ENCODE measurements at places on chromosomes 3 and 15. TPM values are rescaled to one million over a fixed set of nuclear protein-coding genes. Genes with fewer than 3 reads are reported as not detected.

ACAP2 gene
- total RNA-seq = 36.5 TPM

CRTC3 gene
- 9.9 TPM for total RNA-seq

ZNF501 gene
- total RNA-seq = not detected

UROC1 gene
- 0.03 TPM for total RNA-seq

CCDC33 gene
- not detected for total RNA-seq

SERINC4 gene
- 0.13 TPM for total RNA-seq

UACA gene
- 38.9 TPM for total RNA-seq

TM4SF1 gene
- 543 TPM for total RNA-seq

SCAMP5 gene
- total RNA-seq = 1.8 TPM

PPP1R14D gene
- total RNA-seq = not detected

CADPS gene
- 0.18 TPM for total RNA-seq

DNA sequence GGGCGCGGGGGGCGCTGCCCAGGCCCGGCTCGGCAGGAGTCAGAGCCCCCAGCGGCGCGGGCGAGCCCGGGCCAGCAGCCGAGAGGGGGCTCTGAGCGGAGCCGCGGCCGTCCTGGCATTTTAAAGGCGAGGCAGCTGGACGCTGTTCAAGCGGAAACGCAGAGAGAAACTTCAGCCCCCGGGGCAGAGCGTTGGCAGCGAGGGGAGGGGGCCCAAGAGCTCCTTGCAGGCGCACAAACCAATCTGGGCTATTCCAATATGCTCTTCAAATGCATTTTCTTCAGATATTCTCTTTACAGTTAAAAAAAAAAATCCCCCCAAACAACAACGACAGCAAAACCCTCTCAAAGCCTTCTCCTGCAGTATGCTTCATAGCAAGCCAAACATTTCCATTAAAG is at the start of gene CTXND1:
CTXND1 (minus strand) TSS at position 93 of the 398 bp plus-strand sequence. CDS start 50,264 bp downstream, outside the sequence.
- DNase-seq = no peak

GRCh38 chr15:79923079-79923514 is 26.3 kb upstream of the MTHFS start:
- peak; percentile 30 for DNase-seq

DNA sequence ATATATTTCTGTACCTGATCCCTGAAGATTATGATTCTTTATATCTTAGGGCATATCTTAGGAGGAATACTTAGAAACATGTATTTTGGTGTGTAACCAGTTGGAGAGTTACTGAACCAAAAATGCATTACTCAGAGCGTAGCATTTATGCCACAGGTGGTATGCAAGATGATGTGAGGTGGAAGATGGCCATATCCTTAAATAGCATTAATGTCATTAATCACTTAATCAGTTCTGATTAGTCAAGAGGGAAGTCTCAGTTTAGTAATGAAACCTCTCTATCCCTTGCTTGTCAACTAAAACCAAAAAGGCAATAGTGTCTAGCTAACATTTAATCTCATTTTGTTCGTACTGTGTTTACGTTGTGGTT is 130.5 kb upstream of the PHLDB2 start:
- DNase-seq = no peak

DNA sequence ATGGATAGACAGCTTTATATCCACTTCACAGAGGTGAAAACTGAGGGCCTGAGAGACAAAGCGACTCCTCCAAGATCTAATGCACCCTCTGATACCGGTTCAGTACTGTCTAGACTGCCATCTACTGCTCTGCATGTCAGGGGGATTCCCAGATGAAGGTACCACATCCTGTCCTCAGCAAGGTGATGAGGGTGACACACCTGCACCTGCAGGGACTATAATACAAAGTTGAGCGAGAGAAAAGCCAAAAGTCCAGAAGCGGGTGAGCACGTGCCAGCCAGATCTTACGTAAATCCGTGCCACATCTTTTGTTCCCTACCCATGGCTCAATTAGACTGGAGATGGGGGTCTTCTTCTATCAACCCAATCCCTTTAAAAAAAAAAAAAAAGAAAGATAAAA is 32.4 kb upstream of the HES1 start:
- no peak for DNase-seq

DNA sequence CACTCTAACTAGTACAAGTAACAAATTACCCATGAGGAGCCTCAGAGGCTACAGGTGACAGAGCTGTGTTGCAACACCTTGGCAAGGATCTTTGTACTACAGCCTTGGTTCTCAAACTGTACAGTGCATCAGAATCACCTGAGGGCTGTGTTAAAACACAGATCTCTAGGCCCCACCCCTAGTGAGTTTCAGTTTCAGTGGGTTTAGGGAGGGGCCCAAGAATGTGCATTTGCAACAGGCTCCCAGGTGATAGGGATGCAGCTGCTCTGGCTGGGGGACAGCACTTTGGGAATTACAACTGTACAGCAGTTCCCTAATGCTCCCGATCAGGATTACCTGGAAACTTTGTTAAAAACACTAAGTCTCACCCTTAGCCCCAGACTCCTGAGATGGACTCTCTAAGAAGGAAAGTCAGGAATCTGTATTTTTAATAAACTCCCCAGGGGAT is 66.1 kb upstream of the NR2F2 start:
- DNase-seq = no peak

- DNase-seq = no peak
Observed at GRCh38 chr3:124999897-125000435, 55.8 kb downstream of the HEG1 start.

- no peak for DNase-seq
Observed at GRCh38 chr3:162029736-162030135, 533.1 kb downstream of the OTOL1 start.

DNA sequence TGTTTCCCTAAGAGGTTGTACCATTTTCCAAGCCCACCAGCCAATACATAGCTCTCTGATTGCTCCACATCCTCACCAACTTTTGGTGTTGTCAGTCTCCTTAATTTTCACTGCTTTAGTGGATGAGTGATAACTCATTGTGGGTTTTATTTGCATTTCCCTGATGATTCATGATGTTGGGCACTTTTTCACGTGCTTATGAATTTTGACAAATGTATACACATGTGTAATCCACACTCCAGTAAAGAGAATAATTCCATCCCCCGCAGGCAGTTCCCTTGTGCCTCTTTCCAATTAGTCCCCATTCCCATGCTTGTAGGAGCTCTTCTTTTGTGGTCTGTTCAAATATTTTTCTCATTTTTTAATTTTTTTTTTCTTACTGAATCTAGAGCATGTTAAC is 52.4 kb downstream of the ANP32A start:
- DNase-seq = peak; percentile 76

GRCh38 chr3:122966045-122966444 is 61.5 kb downstream of the SEMA5B start:
- DNase-seq = no peak

DNA sequence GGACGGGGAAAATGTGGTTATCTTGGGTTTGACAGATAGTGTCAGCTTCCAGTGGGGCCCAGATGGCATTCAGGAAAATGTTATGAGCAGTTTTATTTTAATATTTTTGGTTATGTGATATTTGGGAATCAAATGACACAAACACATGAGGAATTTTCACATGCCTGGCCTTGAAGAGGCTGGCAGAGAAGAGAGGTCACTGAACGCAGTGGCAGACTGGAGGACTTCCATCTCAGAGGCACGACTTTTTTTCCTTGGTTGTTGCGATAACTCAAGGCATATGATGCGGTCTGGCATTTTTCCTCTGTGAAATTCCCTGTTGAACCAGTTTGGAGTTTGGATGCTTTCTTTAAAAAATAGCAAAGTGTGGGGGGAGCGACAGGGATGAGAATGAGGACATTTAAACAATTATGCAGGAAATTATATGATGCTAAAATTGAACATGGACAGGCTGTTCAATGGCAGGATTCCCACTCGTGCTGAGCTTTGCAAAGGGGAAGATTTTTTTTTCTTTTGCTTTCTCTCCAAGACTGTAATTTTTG is 36.9 kb upstream of the ARPP21 start:
- no peak for DNase-seq

DNA sequence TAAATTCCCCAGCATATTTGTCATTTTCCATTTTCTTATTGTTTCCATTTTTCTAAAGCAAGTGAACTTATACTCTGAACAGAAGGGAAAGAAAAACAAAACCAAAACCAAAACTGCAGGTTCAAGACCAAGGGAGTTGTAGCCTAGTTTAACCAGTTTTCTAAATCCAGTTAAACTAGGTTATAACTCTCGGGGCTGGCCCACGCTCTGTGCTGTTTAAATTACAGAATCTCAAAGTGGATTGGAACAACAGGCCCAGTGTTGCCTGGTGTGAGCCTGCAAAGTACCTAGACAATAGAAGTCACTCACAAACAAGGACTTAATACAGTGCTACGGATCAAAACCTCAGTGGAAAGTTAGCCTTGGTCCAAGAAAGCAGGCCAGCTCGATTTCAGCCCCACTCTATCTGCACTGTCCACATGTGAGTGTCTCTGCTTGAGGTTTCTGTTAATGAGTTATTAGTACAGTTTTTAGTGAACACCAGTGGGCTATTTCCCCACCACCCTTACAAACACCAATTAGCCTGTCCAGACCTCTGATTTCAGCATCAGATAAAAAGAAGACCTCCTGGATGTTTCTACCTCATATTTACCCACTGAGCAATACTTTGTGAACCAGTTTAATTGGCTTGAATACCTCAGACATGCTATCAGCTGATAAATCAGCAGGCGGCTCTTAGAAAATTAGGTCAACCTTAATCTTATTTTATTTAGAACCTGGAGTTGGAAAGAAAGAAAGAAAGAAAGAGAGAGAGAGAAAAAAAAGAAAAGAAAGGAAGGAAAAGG is 93.8 kb upstream of the PDZRN3 start:
- no peak for DNase-seq

DNA sequence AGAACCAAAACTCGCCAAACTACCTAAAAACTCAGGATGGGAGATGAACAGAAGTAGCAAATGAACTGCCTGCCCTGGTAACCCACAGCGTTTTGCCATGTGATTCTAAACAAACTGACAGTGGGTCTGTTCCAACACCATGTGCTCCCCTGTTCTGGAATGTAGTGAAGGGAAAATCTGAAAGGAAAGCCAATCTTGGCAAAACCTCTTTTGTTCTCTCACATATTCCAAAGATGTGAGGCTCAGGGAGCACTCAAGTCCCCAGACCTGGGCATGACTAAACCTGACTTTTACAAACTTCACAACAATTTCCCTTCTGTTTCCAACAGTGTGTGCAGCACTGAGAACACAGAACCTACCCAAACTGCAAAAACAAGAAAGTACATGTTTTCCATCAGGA is 116.1 kb downstream of the IMPG2 start:
- no peak for DNase-seq

DNA sequence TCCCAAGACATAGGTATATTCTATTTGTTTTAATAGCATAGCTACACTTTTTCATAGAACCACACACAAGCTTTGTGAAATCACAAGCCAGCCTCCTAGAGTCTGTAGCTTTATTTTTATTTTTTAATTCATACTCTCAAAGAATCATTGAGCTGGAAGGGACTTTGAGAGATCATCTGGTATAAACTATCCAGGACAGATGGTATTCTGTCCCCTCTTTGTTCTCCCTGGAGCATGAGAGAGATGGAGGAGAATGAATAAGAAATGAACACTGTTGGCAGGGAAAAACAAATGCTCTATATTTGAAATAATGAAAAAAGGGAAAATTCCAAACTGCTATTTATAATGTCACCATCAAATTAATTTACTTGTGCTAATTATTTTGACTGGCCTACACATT is 338.7 kb upstream of the IL12A start:
- no peak for DNase-seq

DNA sequence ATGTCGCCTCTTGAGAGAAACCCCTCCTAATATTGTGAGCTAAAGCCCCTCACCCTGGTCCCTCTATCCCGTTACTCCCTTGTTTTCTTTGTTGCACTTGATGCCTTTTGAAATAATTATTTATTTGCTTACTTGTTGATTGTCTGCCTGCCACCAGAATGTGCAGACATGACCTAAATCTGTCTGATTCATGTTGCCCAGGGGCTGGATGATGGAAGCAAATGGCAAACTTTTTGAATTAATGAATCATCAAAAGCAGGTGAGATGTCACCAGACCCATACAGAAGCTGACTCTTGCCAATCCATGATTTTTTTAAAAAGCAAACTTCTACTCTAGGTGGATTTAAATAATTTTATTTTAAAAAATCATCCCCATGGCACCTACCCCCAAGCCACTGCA is 49.3 kb downstream of the GRIP2 start:
- no peak for DNase-seq

- DNase-seq = no peak
Observed at GRCh38 chr15:25797035-25797434, 66.1 kb downstream of the ATP10A start.

All from HT1080 (cell line).